ENCODE measurements at places on chromosomes 12 and 14.

GRCh38 chr12:47071241-47071852 is 8.1 kb upstream of the PCED1B start:
- DNase-seq = no peak

DNA sequence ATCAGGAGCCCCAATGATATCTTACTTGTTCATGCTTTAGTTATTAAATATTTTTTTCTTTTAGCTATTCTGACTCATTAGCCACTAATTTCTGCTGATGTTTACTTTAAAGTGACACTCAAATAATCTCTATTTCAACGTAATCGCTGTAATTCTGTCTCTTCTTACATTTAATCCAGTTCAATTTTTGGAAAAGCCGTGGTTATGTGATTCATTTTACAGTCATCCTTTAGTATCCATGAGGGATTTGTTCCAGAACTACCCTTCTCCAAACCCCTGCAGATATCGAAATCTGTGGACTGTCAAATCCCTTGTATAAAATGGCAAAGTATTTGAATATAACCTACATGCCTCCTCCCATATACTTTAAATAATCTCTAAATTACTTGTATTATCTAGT is 1103.4 kb downstream of the LRFN5 start:
- DNase-seq = no peak

- no peak for DNase-seq
Observed at GRCh38 chr12:95681210-95681765, 109.3 kb downstream of the NTN4 start.

- DNase-seq = no peak
Observed at GRCh38 chr12:130989391-130989790, 35.7 kb downstream of the ADGRD1 start.

GRCh38 chr12:2904260-2904659 is 13.6 kb downstream of the TULP3 start:
- no peak for DNase-seq

DNA sequence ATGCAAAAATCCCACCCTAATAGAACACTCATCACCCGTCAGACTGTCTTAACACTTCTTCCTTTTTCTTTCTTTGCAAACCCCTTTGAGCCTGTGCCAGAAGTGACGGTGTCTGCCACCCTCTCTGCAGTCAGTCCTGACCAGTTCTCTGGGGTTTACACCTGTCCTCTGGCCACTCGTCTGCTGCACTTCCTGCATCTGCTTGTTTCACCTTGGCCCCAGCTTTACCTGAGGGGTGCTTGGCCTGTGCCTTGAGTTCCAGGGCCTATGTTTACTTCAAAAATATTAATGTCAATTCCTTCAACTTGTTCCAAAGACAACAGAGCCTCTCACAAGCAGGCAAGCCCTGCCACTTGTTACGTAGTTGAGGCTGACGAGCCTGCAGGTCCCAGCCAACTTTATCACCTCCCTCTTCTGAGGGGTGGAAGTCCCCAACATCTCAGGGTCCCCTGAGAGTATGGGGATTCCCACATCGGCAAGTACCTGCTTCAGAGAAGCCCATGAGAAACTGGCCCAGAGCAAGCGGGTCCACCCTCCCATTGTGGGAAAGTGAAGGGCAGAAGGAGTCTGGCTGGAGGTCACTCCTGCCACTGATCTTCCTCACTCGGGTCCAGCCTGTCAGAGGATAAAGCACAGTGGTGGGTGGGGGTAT is 205.4 kb downstream of the DAD1 start:
- DNase-seq = no peak

DNA sequence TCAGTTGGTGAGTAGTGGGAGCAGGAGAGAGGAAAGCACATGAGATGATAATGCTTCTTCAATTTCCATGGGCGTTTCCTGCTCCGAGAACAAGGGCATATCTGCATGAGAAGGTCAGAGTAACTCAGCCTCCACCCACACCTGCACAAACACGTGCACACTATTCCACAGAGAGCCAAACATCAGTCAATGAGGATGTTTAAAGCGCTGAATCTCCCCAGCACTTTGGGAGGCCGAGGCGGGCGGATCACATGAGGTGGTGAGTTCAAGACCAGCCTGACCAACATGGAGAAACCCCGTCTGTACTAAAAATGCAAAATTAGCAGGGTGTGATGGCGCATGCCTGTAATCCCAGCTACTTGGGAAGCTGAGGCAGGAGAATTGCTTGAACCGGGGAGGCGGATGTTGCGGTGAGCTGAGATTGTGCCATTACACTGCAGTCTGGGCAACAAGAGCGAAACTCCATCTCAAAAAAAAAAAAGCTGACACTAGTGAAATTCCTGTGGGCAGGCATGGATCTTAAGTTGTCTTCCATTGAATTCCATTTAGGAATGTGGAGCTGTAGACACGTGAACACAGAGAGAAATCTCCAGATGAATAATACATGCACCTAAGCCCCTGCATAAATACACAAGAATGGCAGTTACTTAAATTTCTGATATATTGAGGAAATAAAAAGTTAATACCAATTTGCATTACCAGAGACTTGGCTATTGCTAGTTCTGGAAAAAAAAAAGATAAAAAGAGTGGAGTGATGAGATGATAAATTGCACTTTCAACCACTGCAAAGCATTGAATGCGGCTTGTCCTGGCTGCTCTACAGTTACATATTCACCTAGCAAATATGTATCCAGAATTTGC is 1097.4 kb upstream of the TMEM132C start:
- DNase-seq = no peak

DNA sequence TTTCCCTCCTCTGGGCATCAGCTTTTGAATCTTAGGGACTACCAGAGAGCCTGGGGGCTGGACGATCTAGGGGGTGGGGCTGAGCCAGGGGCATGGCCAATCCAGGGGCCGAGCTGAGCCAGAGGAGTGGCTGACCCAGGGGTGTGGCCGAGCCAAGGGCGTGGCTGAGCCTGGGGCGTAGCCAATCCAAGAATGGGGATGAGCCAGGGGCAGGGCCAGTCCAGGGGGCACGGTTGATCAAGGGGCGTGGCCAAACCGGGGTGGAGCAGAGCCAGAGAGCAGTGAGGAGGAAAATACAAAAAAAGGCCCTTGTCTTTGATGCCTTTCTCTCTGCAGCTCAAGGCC is 219.3 kb upstream of the NOS1 start:
- DNase-seq = no peak

DNA sequence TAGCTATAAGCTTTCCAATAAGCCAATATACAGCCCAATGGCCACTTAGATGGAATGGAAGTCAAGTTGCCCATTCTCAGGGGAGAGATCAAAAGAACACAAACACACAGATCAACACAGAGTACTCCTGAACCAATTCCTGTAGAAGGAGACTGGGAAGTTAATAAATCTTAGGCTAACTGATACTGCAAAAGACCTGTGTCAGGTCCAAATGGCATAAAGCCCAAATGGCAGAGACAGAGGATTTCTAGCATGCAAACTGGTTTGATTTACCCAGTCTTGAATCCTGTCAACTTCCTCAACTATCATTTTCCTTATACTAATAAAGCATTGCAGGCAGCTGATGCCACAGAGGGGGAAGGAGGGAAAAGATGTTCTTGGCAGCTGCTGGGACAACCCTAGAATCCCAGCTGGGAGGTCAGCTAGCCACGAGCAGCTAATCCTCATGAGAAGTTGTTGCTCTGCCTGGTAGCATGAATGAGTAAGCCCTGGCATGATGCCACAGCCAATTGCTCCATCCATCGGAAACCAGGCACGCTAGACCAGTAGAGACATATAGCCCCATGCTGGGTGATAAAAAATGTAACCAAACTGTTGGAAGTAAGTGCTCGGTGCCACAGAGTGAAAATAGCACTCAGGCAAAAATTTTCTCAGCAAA is 26.2 kb downstream of the ANG start:
- DNase-seq = no peak

DNA sequence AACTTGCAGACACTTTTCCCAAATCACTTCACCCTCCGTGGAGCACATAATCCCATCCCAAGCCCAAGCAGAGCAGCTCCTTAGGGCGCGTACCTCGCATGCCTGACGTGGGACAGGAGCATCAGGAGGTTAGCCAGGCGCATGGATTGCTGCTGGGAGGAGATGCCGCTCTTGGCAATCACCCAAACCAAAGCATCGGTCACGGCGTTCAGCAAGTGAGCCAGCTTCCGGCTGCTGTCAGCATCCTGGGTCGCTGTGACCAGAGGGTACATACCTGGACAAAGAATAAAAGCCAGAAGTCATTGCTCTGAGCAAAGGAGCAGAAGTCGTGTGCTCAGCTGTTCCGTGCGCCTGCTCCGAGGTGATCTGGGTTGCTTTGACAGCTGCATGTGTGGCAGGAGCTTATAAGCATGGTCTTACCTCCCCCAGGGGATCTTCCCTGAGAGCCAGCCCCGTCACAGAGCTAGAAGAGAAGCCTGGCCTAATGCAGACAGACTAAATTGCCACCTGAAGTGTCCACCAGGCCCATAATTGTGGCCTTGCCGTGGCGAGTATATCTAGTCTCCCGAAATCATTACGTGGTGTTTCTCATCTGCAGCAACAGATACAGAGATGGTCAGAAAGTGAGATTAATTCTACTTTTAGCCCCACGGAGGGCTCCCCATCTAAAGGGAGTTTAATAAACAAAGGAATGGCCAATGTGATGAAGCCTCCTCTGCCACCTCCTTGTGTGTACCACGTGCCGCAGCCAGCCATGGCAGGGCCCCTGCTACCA is 59.1 kb downstream of the ESR2 start:
- no peak for DNase-seq

- no peak for DNase-seq
Observed at GRCh38 chr12:5242440-5242839, 189.5 kb upstream of the NTF3 start.

DNA sequence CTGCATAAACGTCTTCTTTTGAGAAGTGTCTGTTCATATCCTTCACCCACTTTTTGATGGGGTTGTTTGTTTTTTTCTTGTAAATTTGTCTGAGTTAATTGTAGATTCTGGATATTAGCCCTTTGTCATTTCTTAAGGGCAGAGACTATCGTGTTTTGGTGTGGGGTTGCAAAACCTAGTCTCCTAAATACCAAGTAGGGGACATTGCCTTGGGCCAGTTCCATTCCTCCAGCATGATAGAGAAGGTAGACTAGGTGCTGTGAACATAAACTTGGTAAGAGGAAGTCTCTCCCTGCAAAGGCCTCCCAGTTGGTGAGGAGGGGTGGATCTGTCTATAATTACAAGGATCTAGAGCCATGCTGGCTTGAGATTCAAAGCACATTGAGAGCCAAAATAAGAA is 390.7 kb downstream of the VRK1 start:
- DNase-seq = no peak

- no peak for DNase-seq
Observed at GRCh38 chr14:19851365-19851764, 23.6 kb upstream of the OR4K2 start.

DNA sequence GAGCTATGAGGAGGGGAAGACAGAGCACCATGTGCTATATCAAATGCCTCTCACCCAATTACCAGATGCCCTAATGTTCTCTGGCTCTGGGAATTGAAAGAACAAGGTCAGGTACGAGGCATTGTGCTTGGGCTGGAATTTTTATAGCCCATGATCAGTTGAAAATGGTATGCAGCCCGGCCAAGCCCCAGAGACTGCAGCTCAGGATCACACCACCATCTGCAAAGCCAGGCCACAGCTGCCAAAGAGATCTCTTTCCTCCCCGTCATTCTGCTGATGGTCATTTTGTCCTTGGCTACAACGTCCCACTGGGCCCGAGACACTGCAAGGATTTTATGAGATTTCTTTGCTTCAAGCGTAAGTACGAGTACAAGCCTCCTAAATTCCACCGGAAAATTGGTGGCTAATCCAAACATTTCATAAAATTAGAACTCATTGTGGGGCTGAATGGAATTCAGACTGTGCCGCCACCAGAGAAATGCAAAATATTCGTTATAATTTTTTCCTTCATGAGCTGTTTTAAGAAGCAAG is 15.1 kb downstream of the NUAK1 start:
- DNase-seq = no peak

GRCh38 chr12:131984334-131984733 is 34.6 kb downstream of the EP400 start:
- no peak for DNase-seq

- no peak for DNase-seq
Observed at GRCh38 chr12:79932357-79932756, 2.5 kb downstream of the PPP1R12A start.

DNA sequence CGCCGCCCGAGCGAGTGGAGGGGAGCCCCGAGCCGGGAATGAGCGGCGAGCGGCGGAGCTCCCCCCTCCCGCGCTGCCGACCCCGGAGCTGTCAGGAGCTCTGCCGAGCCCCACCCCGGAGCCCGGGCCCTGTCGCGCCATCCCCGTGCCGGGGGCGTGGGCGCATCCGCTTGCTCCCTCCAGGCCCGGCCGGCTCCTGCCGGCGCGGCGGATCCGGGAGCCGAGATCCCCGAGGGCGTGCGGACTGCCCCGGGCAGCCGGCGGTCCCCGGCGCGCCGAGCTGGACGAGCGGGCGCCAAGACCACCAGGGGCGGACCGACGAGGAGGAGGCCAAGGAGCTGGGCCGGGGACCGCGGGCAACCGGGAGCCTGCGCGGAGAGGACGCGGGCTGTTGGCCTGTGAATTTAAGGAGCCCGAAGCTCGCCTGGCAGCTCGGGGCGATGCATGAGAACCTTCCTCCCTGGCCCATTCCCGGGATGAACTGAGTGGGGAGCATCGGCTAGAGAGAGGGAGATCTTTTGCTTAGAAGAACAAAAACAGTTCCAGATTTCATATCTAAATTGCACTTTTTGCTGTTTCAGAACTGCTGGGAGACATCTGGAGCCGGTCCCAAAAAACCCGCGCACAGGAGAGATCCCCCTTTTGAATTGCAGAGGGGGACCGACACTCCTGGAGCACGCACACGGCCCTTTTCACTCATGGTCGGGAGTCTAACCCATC is 2.0 kb downstream of the PTHLH start:
- no peak for DNase-seq

DNA sequence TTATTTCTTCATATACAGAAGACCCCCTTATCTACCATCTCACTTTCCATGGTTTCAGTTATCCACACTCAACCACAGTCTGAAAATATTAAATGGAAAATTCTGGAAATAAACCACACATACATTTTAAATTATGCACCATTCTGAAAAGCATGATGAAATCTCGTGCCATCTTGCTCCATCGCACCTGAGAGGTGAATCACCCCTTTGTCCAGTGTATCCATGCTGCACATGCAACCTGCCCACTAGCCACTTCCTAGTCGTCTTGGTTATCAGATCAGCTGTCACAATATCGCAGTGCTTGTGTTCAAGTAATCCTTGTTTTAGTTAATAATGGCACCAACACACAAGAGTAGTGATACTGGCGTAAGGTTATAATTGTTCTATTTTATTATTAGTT is 145.7 kb downstream of the C12orf42 start:
- DNase-seq = no peak

DNA sequence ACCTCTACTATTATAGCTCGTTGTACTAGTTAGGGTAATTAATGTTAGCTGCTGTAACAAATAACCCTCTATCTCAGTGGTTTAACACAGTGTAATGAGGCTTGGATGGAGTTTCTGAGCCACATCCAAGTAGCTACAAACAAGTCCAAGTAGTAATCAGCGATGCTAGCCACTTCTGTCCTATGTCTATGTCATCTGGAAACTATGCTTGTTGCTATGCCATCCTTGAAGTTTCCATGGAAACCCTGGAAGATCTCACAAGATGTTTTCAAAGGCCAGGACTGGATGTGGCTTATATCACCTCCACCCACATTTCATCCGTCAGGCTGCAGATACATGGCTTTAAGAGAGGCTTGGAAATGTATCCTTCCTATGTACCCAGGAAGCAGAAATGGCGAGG is 422.1 kb downstream of the AACS start:
- DNase-seq = no peak
